Esophagus mucosa (tissue), 1 donor: ENCODE measurements at places on chromosomes 2 and 18. TPM values are rescaled to one million over a fixed set of nuclear protein-coding genes. Genes with fewer than 3 reads are reported as not detected.

SLC9A4 gene
- 0.08 TPM for total RNA-seq

GRCh38 chr2:174786066-174786725 lies 21.9 kb upstream of the CHRNA1 start:
- ATAC-seq: no peak

- peak; percentile 57 for ATAC-seq
Measured at GRCh38 chr2:98881153-98881650, 54.8 kb downstream of the CRACDL start.

TRIM43 gene
- total RNA-seq: not detected

DNA sequence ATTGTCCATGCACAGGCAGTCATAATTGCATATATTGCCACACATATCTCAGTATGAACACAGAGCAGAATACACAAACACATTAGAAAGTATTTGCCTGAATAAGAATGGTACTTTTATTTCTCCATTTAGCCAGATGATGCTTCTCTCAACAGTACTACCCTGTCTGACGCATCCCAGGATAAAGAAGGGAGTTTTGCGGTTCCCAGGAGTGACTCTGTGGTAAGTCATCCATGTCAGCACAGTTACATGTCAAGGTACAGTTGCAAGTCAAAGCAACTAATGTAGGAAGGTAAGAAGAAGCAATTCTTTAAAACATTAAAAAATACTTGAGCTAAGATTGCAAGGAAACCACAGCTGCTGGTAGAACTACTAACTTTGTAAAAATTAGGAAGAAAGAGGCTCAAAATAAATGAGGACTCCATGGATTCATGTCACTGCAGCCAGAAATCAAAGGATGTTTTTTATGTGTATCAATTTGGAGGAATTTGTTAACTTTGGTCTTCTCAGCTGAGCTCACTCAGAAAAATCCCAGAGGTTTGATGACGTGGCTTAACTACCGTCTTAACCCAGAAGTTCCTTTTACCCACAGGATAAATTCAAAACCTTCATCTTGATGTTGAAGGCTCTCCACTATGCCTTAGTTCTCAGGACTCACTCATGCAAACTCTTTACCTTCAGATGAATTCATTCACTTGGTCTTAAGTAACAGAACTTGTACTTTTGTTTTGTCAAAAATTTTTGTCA lies 130.3 kb downstream of the ARHGAP28 start:
- no peak for ATAC-seq

CHRND gene
- total RNA-seq: not detected

DSEL gene
- total RNA-seq: 0.48 TPM

GRCh38 chr18:55484773-55485172 lies 103.2 kb downstream of the TCF4 start:
- ATAC-seq: no peak

- ATAC-seq: peak; percentile 22
Measured at GRCh38 chr18:23682472-23682871, 6.8 kb upstream of the LAMA3 start.

XPO1 gene
- 77.7 TPM for total RNA-seq

DNA sequence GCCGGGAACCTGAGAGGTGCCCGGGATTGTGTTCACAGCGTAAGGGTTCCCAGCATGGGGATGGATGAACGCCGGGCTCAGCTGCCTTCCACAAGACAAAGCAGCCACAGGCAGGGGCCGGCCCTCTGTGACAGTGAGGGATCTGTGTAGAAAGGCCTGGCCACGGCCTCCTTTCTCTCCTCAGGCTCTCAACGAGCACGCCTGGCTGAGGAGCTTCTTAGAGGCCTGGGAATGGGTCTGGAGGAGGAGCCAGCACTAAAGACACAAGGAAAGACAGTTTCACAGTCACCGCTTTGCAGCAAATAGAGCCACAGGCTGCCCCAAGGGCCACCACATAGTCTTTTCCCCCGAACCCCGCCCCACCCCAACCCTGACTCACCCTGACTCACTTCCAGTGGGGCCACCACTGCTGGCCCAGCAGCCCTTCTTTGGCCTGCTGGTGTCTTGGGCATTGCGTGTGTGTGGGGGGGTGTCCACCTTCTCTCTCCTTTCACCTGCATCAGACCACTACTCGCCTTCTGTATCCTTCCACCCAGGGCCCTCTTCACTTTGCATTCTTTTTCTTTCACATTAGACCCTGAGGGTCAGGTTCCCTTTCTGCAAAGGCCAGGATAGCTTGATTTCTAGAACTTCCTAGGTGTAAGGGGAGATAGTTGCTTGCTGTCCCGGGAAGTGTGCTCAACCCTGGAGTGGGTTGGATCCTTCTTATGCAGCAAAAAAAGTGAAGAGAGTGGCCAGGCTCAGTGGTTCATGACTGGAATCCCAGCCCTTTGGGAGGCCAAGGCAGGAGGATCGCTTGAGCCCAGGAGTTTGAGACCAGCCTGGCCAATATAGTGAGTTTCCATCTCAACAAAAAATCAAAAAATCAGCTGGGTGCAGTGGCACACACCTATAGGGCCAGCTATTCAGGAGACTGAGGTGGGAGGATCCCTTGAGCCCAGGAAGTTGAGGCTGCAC lies 19.3 kb upstream of the HPCAL1 start:
- ATAC-seq: peak; percentile 47

ACTG2 gene
- total RNA-seq: 40.8 TPM

GRCh38 chr18:939958-940357 lies 35.3 kb downstream of the ADCYAP1 start:
- ATAC-seq: no peak

DNA sequence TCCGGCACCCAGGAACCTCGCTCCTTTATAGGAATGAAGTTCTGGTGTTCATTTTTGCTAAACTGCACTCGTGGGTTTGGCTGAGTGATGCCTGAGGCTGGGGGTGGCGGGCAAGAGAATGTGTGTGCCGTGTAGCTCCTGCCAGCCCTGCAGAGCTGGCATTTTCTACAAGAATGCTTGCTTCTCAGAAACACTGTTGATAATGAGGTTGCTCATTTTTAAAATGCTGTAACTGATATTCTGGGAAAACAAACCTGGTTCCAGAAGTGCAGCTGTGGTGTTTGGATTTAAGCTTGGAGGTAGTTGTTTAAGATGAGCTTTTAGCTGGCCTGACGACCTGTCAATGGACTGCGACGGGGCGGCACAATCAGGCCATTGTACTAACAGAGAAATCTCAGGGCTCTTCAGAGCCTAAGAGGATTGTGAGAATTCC lies 511.9 kb upstream of the TNP1 start:
- ATAC-seq: no peak
